ENCODE measurements at places on chromosomes 6 and 20.

DNA sequence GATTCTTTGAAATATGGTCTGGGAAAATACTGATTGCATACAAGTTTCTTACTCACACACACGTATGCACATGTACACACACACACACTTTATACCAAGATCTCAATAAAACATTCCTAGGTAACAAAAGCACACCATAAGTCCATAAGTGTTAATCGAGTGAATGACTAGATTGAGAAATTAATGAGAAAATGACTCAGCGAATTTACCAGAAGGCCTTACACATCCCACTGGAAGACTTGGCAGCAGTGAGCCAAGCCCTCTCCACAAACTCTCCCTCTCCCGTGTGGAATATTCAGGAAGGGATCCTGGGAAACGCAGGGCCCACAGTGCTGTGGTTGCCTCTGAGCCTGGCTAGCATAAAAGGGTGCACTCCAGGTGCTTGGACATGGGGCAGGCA is 227.2 kb downstream of the LY86 start:
- no peak for DNase-seq

GRCh38 chr20:1875762-1876161 is 19.4 kb upstream of the SIRPA start:
- no peak for DNase-seq

GRCh38 chr6:23940466-23940865 is 185.5 kb upstream of the NRSN1 start:
- DNase-seq, result no peak

DNA sequence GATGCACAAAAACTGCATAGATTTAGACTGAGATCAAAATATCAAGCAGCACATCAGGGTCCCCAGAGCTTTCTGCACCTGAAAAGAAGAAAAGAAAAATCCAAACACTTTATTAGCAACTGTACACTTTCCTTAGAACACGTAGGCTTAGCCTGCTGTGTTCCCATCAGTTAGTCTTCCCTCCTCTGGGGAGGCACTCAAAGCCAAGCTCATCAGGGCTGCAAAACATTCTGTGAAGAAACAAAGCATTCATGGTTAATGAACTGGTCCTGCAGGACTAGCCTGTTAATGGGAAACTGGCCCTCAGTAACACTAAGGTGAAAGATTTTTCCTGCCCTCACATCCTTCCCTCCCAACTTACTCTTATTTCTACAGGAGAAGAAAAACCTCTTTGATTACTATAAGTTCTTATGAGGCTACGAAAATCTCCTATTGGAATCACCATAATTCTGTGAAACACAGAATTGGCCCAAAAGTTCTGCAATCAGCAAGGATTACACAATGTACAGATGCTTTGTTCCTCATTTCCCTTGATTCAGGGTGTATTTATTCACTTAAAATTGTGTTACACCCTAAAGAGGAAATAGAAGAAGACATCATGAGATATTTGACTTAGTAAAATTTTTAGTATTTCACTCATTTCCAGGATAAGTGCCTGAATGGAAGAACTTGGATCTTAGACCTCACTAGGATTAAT is 901.0 kb upstream of the MAP3K7 start:
- no peak for DNase-seq

DNA sequence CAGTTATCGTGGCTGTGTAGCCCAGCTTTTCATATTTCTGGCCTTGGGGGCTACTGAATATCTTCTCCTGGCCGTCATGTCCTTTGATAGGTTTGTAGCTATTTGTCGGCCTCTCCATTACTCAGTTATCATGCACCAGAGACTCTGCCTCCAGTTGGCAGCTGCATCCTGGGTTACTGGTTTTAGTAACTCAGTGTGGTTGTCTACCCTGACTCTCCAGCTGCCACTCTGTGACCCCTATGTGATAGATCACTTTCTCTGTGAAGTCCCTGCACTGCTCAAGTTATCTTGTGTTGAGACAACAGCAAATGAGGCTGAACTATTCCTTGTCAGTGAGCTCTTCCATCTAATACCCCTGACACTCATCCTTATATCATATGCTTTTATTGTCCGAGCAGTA is 475 bp downstream of the OR2B6 start:
- DNase-seq, result no peak

DNA sequence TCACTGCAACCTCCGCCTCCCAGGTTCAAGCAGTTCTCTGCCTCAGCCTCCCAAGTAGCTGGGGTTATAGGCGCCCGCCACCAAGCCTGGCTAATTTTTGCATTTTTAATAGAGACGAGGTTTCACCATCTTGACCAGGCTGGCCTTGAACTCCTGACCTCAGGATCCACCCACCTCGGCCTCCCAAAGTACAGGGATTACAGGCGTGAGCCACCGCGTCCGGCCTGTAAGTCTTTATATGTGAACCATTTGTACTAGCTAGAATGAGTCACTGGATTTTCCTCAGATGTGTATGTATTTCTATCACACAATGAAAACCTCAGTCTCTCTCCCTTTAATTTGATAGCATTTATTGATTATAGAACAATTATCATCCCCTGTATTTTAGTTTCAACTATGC is 34.0 kb downstream of the ITCH start:
- no peak for DNase-seq

DNA sequence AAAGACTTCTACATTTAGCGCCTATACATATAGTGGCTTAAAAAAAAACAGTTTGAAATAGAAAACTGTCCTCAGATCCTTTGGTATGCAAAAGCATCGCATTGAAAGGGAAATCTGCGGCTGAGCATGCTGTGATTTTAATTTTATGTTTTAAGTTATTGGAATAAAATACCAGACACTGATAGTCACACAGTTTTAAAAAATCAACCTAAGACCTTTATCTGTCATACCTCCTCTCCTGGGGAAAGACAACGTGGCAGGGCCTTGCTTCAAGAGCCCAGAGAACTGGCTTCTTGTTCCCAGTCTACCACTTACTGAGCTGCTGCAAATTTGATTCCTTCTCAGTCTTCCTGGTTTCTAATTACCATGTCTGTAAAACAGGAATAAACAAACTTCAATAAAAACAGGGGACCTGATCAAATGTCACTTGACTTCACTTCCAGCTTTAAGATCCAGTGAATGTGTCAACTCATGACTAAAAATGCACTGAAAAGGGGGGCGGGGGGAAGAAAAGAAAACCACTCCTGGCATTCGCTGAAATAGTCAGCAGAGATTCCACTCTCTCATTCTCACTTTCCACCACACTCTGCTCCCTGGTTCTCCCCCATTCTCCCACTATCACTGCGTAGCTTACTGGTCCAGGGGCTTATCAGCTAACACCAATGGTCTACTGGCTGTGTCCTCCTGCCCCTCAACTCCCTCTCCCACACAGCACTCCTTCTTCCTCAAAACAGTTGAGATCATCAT is 494.7 kb upstream of the MARCKS start:
- no peak for DNase-seq

GRCh38 chr6:48747040-48747439 is 636.0 kb upstream of the PTCHD4 start:
- DNase-seq, result no peak

- DNase-seq, result no peak
Measured at GRCh38 chr6:16301511-16301910, 63.1 kb downstream of the GMPR start.

DNA sequence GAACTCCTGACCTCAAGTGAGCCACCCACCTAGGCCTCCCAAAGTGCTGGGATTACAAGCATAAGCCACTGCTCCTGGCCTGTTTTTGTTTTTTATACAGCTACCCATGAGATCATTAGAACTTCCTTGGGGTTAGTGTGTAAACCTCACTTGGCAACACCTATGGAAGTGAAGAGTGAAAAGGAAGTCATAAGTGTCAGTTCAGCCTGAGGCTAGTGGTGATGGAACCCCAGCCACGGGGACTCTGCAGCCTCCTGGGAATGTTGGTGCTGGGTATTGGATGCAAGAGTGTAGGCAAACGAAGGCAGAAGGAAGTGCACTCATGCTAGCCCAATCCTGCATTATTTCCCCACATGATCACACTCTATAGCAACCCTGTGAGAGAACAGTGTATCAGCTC is 33.6 kb upstream of the FUCA2 start:
- DNase-seq, result no peak

DNA sequence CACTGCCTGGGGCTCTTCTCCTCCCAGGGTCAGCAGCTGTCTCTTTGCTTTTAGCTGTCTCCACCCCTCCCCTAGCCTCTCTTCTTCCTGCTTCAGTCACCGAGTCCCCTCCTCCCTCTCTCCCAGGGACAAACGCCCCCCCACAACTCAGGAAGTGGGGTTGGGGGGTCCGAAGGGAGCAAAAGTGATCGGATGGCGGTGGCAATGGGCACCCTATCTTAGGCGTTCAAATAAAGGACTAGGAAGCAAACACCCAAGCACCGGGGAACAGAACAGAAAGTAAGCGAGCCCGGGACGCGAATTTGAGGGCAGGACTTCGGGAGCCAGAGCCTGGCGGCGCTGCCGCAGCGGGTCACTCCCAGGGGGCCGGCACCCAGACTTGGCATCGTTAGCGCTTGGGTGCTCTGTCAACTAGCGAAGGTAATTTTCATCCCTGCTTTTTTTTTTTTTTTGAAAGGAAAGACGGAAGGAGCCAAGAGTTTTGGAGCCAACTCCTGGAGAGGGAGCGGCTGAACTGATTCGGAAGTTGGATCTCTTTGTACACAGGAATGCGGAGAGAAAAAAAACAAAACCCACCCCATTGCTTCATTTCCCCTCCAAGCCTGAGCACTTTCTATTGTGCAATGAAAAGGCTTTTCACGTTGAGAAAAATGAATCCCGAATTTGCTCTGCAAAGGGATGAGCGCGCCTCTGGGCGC is 815 bp upstream of the ITPR3 start:
- DNase-seq, result no peak

GRCh38 chr6:119148825-119149525 is 70.5 kb upstream of the FAM184A start:
- DNase-seq, result peak; percentile 16

DNA sequence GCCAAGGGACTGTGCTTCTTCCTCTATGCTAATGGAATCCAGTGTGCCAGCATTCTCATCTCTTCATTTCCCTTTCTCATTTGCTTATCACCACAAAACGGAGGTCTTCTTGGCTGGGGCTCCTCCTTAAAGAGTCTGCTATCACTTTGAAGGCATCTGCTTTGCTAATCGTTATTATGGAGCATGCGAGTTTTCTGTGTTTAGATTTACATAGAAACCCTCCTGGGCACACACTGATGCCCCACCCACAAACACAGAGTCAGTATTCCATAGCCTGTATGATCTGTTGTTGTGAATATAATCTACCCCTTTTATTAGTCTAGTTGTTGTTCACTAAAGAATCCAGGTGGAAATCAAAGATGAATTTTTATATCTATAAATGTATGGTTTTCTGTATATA is 83.4 kb upstream of the XRN2 start:
- DNase-seq, result no peak

DNA sequence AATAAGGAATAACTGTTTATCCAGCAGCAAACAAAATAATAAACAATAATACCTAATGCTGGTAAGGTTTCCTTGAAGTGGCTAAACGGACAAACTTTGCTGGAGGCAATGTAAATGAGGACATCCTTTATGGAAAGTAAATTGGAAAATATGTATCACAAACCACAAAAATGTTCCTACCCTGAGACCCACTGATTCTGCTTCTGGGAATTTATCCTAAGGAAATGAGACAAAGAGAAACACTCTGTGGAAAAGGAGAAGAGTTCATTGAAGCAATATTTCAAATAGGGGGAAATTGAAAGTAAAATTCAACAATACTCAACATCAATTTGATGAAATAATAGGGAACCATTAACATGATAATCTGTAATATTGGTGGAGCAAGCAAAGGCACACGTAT is 37.9 kb downstream of the MAFB start:
- no peak for DNase-seq

DNA sequence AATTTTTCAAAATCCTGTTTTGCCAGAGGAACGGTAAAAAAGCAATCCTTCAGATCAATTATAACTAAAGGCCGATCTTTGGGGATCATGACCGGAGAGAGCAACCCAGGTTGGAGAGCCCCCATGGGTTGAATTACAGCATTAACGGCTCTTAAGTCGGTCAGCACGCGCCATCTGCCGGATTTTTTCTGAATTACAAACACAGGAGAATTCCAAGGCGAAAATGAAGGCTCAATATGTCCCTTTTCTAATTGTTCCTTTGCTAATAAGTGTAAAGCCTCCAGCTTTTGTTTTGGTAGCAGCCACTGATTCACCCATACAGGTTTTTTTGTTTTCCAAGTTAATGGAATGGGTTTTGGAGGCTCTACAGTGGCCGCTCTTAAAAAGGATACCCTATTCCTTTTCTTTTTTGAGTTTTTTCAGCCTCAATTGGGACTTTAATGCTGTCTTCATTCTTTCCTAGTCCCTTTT is 16.9 kb upstream of the PTCRA start:
- DNase-seq, result no peak
